Stimulated activated CD8-positive, alpha-beta memory T cell treated with anti-CD3 and anti-CD28 coated beads, Interleukin-4, amount 100 ng/mL, for 4 hours (primary cell): ENCODE measurements at places on chromosomes 2 and 18.

GRCh38 chr2:156483741-156484173 is 47.6 kb downstream of the GPD2 start:
- no peak for DNase-seq

DNA sequence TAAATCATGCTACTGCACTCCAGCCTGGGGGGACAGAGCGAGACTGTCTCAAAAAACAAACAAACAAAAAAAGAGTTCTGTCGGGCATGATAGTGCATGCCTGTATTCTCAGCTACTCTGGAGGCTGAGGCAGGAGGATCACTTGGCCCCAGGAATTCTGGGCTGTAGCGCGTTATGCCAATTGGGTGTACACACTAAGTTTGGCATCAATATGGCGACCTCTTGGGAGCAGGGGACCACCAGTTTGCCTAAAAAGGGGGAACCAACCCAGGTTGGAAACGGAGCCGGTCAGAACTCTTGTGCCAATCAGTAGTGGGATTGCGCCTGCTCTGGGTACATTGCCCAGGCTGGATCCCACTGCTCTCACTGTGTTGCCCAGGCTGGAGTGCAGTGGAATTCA is 49.7 kb downstream of the SDC1 start:
- no peak for DNase-seq

DNA sequence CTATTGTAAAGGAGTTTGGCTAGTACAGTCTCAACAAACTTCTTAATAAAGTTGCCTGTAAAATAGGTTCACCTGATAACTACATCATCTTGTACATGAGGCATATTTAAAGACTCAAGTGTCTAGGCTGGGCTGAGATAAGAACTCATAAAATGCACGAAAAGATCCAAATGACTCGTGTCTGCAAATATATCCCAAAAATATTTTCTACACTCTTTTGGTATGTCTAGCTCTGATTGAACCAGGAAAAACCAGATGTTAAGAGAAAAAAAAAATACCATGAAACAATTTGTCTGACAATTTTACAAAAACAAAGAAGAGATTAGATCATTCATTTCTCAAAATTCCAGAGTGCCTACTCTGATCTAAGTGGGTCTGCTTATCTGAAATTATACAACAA is 166.9 kb upstream of the OSR1 start:
- DNase-seq, result no peak

- no peak for DNase-seq
Observed at GRCh38 chr18:179499-179898, 21.1 kb downstream of the USP14 start.

GRCh38 chr18:57630754-57631595 is 9.3 kb upstream of the NARS1 start:
- no peak for DNase-seq

DNA sequence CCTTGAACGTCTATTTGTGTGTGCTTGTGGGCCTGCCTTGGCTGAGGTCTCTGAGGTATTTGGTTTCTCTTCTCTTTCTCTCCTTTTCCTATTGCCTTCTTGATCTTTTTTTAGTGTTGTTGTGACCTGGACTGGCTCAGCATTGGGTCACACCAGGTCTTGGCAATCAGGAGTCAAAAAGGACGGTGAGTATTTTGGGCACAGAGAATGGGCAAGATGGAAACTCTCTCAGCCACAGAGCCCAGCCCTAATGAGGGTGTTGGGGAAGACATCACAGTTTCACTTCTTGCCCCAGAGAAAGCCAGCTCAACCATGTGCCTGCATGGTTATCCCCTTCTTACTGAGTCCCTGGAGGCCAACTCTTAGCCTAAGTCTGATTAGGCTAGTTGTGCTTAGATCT is 13.7 kb upstream of the INO80C start:
- DNase-seq, result no peak
